Jurkat, Clone E6-1 (cell line): ENCODE measurements at places on chromosomes 6 and 20.

DNA sequence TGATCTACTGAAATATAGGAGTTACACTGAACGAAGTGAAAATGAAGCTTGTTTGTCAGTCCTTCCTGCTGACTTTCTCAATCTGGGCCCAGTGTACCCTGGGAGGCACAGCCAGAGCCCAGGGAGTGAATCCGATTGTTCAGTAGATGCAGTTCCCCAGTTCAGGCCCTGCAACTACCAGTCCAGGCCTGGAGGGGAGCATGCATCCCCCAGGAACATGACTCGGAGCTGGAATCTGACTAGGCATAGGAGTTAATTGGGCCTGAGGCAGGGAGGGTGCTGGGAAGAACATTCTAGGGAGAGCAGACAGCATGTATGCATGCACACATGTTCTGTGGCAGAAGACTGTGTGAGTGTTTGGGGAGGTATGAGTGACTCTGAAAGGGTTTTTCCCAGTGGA lies 42.1 kb downstream of the PHACTR3 start:
- no peak for DNase-seq

DNA sequence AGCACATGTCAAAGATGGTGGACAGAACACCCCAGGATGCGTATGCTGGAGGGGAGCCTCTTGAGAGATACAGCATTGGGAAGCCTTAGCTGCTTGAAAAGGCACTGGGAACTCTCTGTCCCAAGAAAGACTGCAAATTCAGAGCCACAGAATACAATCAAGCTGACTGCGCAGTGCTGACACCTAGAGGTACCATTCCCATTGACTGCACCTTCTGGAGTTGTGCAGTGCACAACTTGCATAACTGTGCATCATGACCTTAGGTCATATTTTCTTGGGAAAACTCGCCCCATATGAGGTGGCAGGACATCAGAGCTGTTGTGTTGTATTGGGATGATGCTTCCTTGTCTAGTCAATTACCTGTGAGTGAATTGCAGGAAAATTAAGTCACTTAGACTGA lies 646.5 kb upstream of the NOX3 start:
- no peak for DNase-seq

- DNase-seq = peak; percentile 99
These were observed 114.7 kb upstream of the ZNF217 start for GRCh38 chr20:53708129-53708968.

DNA sequence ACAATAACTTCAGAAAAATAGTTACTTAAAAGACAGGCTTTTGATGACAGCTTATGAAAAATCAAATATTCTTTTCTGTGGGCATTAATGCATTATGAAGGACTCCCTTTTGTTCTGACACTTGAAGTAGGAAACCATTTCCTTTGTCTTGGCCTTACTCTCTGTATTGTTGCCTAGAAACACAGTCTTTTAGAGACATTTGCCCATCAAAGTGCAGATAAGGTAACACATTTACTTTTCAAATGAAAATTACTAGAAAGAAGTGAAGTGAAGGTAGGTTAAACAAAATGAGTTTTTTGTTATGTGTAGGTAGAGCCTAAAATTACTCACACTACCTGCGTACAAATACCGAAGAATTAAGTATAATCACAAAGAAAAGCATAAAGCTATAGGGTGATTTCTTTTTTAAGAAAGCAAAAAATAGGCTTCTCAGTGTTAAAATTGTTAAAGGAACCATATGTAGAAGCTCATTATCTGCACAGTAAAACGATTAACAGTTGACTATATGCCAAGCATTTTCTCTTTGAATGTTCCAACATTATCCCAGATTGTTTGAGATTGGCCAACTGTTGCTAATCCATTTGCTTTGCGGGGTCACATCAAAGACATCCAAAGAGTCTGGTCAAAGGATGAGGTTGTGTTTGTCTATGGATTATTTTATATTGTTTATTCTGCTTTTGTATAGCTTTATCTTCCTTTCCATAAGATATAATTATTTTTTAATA lies 542.0 kb upstream of the RNF217 start:
- no peak for DNase-seq

GRCh38 chr20:1035466-1035865 lies 33.4 kb upstream of the RSPO4 start:
- DNase-seq = no peak

GRCh38 chr20:62350098-62350628 lies 16.9 kb downstream of the LAMA5 start:
- no peak for DNase-seq

- no peak for DNase-seq
These were observed 192.3 kb upstream of the RIN2 start for GRCh38 chr20:19565736-19566135.

GRCh38 chr6:128412680-128413079 lies 107.7 kb downstream of the PTPRK start:
- no peak for DNase-seq

DNA sequence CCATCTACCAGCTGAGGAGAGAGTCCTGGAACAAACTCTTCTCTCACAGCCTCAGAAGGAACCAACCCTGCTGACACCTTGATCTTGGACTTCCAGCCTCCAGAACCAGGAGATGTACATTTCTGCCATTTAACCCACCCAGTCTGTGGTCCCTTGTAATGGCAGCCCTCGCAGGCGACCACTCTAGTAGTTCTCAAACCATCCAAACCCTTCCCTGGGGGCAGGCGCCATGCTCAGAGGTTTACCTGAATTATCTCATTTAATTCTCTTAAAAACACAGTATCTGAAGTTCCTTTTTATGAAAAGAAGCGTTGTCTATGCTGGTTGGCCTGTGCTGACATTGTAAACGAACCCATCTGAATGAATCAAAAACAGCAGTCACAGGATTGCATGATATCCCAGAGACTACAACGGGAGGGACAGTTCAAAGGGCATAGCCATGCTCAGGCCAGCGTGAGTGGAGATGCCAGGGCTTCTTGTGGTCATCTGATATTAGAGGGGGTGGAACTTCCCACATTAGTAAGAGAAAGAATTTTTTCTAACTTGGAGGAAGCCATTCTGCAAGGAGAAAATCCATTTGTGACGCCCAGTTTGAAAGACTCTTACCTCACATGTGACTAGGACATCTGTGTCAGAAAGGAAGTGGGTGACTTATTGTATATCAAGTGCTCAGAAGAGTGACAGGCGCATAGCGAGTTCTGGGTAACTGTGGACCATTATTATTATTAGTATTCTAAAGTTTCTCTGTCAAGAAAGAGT lies 17.2 kb upstream of the TAGAP start:
- DNase-seq = peak; percentile 86

DNA sequence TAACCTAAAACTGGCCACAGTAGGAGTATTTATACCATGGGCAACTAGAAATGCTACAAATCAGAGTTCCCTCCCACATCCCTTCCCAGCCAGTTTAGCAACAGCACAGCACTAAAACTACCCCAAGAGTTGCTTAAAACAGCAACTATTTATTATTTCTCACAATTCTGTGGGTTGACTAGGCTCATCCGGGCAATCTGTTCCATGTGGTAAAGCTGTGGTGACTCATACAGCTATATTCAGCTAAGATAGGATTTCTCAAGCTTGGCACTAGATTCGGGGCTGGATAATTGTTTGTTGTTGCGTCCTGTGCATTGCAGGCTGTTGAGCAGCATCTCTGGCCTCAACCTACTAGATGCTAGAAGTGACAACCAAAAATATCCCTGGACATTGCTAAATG lies 8.6 kb upstream of the HECA start:
- no peak for DNase-seq

DNA sequence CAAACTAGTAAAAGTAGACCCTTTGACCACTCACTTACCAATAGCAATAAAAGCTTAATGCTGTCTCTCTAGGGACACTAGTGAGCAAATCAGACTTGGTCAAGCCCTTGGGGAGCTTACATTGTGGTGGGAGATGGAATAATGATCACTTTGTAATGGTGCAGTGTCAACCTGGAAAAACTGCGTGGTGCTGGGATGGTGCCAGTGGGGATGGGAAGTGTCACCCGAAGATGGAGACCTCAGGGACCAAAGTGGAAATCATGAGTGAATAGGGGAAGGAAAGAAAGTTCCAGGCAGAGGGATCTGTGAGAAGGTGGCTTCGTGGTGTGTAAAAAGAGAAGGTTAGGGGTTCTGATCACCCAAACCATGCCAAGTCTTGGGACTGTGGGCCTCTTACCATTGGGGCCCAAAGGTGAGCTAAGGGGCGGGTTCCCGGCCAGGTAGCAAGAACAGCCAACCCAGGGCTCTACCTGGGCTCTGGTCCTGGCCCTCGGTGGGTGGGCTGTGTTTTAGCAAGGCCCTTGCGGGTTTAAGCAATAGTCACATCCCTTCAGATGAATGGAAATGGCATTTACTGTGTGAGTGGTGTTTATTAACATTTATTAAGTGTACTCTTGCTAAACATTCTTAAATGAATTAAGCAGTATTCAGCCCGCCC lies 15.5 kb downstream of the DYNLRB1 start:
- DNase-seq = no peak
